ENCODE measurements at places on chromosomes 2 and 18. TPM values are rescaled to one million over a fixed set of nuclear protein-coding genes. Genes with fewer than 3 reads are reported as not detected.

The SLC38A11 gene
- 4.4 TPM for total RNA-seq

The CLASP1 gene
- 156 TPM for total RNA-seq

The RSAD2 gene
- 3.2 TPM for total RNA-seq

The SH2D6 gene
- total RNA-seq: 0.23 TPM

The ANKRD29 gene
- 11.3 TPM for total RNA-seq

The ADD2 gene
- total RNA-seq: 236 TPM

The RASGRP3 gene
- total RNA-seq: 14.1 TPM

The HRH4 gene
- 0.23 TPM for total RNA-seq

The CRYBA2 gene
- not detected for total RNA-seq

The CDCA7 gene
- 21.9 TPM for total RNA-seq

The NT5DC4 gene
- not detected for total RNA-seq

The FBXO48 gene
- 1.4 TPM for total RNA-seq

The AGXT gene
- not detected for total RNA-seq

The CYP27C1 gene
- total RNA-seq: 0.69 TPM

The FMNL2 gene
- total RNA-seq: 80.5 TPM

The SERPINB3 gene
- not detected for total RNA-seq

The ATP6V1B1 gene
- total RNA-seq: not detected

The SERPINB2 gene
- 0.23 TPM for total RNA-seq

The CHN1 gene
- 99.7 TPM for total RNA-seq

The REG3G gene
- not detected for total RNA-seq

The OR6B2 gene
- total RNA-seq: not detected

The KCNK3 gene
- 10.1 TPM for total RNA-seq

The TBR1 gene
- 3.9 TPM for total RNA-seq

The COL4A3 gene
- total RNA-seq: 1.8 TPM

The ANKRD36 gene
- 307 TPM for total RNA-seq

Data from diencephalon (tissue), 1 donor.